Fibroblast of lung (primary cell): ENCODE measurements at places on chromosomes 2 and 18. TPM values are rescaled to one million over a fixed set of nuclear protein-coding genes. Genes with fewer than 3 reads are reported as not detected.

DNA sequence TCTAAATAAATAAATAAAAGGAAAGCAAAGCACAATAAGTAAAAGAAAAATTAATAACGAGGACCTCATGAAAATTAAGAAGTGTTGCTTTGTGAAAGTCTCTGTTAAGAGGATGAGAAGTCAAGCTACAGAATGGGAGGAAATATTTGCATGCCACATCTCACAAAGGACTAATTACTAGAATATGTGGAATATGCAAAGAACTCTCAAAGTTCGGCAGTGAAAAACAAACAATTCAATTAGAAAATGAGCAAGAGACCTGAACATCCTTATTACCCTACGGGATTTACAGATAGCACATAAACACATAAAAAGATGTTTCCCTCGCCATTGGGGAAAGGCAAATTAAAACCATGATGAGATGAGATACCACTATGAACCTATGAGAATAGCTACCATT is 23.3 kb downstream of the CYP26B1 start:
- peak; percentile 27 for DNase-seq

DPP10 gene
- polyA plus RNA-seq: not detected in 2 replicates

DNA sequence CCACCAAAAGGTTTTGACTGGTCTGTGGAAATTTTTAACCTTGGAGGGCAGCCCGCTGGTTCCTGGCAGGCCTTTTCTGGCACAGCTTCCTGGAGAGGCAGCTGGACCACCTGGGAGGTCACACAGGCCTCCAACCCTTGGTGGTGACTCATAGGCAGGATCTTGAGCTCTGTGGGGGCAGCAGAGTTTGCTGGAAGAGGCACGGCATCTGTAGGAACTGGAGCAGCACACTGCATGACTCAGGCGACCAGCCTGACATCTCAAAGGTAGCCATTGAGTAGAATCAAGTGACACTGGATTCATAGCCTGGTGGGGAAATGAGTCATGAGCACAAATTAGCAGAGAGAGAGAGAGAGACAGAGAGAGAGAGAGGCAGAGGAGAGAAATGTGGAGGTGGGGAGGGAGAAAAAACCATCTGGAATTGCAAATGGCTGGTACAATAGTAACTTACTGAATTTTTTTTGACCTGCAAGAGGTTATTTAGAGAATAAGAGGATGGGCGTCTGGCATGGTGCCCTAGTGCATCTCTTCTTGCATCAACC is 57.4 kb downstream of the TRPM8 start:
- peak; percentile 93 for DNase-seq

DNA sequence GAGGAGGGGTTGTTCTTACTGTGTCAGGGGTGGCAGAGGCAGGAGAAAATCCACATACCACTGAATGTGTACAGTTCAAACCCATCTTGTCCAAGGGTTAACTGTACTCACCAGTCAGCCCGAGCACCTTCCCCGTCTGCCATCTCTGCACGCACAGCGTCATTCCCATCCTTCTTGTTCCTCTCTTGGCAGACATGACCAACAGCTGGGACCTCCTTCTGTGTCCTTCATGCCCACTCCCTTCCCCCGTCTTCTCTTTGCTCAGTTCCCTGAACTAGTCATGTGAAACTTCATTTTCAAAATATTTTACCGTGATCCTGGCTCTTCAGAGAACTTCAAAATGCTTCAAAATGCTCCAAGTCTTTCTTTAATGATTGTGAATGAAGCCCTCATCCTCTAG is 92.0 kb downstream of the FARSB start:
- no peak for DNase-seq

HJURP gene
- polyA plus RNA-seq: 6.2 and 28.3 TPM in 2 replicates

DLX1 gene
- 0.09 and 0.43 TPM in 2 replicates for polyA plus RNA-seq

- no peak for DNase-seq
These were observed 12.1 kb downstream of the TMEM131 start for GRCh38 chr2:97983698-97984097.

GRCh38 chr18:27769152-27769551 is 407.8 kb downstream of the CDH2 start:
- no peak for DNase-seq

GRCh38 chr2:191415858-191416257 is 170.7 kb downstream of the MYO1B start:
- no peak for DNase-seq

DNA sequence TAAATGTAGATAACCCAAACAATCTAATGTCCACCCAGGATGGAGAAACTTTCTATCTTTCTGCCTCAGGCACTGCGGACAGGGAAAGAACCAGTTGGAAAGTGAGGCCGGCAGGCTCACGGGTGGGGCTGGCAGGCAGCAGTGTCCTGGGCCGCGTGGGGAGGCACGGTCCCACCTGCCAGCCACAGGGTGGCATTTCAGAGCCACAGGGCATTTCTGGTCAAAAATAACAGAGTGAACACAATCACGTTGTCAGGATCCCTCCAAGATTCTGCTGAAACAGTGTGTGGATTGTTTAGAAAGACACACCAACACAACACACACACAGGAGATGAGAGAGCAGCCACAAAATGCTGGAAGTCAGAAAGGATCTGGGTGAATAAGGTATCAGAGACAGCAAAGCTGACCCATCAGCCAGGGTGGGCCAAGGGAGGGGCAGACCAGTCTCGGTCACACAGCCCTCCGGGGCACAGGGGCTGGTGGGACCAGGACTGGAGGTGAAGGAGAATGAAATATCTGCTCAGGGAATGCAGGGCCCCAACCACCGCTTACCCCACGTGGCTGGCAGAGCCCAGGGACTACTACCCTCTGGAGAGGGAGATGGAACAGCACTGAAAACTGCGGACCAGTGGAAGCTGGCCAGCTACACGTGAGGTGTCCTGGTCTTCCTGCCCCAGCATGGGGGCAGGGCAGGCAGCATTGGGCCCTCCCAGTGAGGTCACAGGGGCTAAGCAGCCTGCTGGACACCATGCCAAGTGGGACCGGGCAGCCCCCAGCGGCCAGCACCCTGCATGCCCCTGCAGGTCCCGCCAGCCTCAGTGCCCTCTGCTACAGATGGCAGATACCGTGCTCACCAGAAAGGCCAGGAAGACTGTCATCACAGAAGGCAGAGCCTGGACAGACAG is 173.9 kb downstream of the HDAC4 start:
- no peak for DNase-seq

DNA sequence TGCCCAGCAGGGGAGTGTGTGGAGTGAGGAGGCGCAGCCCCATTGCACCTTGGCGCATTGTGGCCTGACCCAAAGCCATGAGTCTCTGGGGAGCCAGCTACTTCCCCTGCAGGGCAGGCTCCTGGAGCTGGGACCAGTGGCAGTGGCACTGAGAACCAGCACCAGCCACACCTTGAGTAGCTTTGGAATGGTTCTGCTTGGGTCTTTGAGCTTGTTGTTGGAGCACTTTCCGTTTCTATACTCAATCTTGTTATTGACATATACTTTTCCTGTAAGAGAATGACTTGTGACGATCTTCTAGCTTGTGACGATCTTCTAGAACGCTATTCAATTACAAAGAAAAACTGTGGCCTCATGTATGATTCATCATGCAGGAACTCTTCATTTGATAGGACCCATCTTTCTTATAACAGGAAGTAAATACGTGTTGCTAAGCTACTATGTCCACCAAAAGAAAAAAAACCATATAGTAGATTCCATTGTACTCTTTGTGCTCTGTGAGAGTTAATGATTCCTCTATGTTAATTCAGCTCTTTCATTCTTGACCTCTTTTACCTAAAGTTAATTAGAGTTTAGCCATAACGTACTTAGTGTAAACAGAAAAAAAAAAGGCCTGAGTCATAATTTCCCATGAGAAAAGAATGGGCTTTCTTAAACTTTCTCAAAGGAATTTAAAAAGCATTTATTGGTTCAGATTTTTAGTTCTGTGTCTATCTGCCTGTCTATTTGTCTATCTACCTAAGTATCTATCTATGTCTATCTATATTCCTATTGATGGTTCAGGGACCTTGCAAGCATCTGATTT is 113.1 kb downstream of the GATA6 start:
- peak; percentile 98 for DNase-seq

- DNase-seq: no peak
These were observed 168.5 kb downstream of the SUCLG1 start for GRCh38 chr2:84290537-84290936.
